ENCODE measurements at places on chromosomes 7 and 10. TPM values are rescaled to one million over a fixed set of nuclear protein-coding genes. Genes with fewer than 3 reads are reported as not detected.

Gene PDE6C
- total RNA-seq: not detected

Gene PRXL2A
- total RNA-seq: 197 TPM

DNA sequence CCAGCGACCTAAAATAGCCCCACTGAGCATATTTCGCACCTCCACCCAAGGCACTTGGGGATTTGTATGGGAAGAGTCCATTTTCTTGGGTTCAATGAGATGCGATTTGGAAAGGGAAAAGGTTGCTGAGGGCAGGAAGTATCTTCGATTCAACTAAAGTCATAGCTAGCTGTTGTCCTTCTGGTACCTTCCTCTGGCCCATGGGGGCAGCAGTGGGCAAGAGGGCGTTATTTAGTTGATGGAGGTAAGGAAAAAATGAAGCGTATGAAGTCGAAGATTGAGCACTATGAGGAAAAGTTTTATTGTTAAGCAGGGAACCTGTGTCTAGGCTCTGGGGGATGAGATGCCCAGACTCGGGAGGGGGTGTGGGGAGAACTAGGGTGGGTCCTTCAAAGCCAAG, 135.4 kb downstream of the EVX1 start:
- no peak for DNase-seq

GRCh38 chr10:27716521-27716920, 29.1 kb downstream of the MKX start:
- no peak for DNase-seq

GRCh38 chr10:72242675-72243074, 26.6 kb upstream of the ASCC1 start:
- DNase-seq: no peak
